ENCODE measurements at places on chromosomes 2 and 18.

GRCh38 chr2:96108541-96109360 is 7.6 kb downstream of the ADRA2B start:
- no peak for DNase-seq

- DNase-seq = no peak
These were observed 482.7 kb upstream of the POU3F3 start for GRCh38 chr2:104371087-104371781.

DNA sequence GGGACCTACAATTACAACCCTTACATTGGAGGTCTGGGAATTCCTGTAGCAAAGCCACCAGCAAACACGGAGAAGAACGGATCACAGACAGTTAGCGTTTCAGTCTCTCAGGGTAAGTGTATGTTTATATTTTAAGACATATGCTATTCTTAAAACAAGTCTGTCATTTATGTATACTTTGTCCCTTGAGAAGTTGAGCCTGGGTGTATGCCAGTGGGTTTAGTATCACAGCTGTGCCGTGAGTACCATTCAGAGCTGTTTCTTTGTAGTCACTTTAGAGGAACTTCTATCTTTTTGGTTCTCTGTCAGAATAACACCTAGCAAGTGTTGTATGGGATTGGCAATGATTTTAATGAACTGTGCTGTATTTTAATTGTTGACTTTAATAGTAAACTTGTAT is 125.6 kb downstream of the BIRC6 start:
- DNase-seq = no peak

DNA sequence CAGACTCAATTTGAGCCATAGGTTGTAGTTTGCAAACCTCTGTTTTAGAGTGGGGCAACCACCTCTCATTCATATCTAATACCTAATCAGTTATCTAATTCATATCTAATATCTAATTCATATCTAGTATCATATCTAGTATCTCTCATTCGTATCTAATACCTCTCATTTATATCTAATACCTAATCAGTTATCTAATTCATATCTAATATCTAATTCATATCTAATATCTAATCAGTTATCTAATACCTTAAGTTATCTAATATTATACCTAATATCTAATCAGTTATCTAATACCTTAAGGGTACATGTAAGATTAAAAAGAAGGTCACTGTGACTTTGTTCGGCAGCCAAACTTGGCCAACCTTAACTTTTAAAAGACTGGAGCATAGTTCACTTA is 403.4 kb upstream of the MMADHC start:
- no peak for DNase-seq

GRCh38 chr2:9220201-9220600 is 13.6 kb downstream of the ASAP2 start:
- no peak for DNase-seq

DNA sequence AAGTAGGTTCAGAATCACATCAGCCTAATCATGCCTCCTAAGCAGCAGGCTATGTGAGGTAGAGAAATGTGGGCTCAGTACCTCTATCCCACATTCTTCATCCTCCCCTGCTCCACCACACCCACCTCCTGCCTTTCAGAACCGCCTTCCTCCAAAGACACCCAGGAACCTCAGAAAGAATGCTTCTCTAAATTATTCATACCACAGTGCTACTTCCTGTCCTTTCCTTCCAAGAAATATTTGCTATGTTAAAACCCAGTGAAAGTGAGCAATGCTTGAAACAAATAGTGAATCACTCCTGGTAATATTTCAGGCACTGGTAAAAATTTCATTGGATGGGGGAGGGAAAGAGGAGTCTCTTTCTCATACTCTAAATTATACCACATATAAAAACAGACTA is 24.0 kb upstream of the CREB1 start:
- DNase-seq = no peak

GRCh38 chr2:207787017-207787416 is 17.3 kb upstream of the FZD5 start:
- DNase-seq = no peak

- peak; percentile 40 for DNase-seq
These were observed 213.4 kb downstream of the CDCA7 start for GRCh38 chr2:173568054-173568453.

DNA sequence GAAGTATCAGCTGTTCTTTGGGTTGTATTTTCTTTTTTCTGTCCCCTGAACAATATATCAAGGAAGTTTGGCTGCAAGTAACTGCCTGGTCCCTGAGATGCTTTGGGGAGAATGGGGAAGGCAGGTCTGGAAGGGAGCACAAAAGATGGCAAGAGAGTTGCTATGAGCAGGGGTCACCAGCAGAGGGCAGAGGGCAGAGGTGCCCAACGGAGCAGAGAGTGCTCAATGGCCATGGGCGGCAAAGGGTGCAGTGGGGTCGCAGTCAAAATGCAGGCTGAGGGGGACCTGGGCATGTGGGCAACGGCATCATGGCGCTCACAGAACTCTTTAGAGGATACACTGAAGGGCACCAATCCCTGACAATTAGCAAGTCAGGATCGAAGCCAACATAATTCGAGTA is 107.7 kb upstream of the ATP8B1 start:
- DNase-seq = no peak

GRCh38 chr2:34306745-34307144 is 707.6 kb upstream of the FAM98A start:
- no peak for DNase-seq

GRCh38 chr18:32326450-32327308 is 136.8 kb downstream of the MEP1B start:
- DNase-seq = no peak

- DNase-seq = no peak
These were observed 24.9 kb downstream of the KCTD18 start for GRCh38 chr2:200484934-200485333.

GRCh38 chr2:40244251-40244650 is 207.6 kb downstream of the SLC8A1 start:
- no peak for DNase-seq

GRCh38 chr18:54043484-54044251 is 180.8 kb downstream of the MBD2 start:
- no peak for DNase-seq

- no peak for DNase-seq
These were observed 255.3 kb downstream of the NR4A2 start for GRCh38 chr2:156077041-156077742.

GRCh38 chr2:39118786-39119499 is 1.9 kb downstream of the SOS1 start:
- DNase-seq = no peak

- no peak for DNase-seq
These were observed 117.8 kb upstream of the LGALSL start for GRCh38 chr2:64336171-64336570.

- peak; percentile 74 for DNase-seq
These were observed 72.2 kb downstream of the MAP2 start for GRCh38 chr2:209495855-209496585.

GRCh38 chr2:5539282-5540165 is 152.7 kb upstream of the SOX11 start:
- DNase-seq = no peak

- no peak for DNase-seq
These were observed 1.7 kb downstream of the PTRHD1 start for GRCh38 chr2:24791452-24791851.

DNA sequence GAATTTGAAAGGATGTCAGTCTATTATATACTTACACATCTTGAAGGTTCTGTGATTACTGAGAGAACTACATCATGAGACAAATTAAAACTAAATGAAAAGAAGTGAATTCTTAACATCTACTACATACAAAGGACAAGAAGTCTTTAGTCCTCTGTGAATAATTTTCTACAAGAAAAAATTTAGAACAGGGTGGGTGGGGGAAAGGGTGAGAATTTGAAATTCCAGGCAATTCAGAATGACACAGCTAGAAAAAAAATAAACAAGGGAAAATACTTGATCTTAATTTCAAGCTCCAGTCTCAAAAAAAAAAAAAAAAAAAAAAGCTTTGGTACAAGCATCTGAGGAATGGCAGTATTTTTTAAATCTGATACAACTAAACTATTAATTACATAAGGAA is 15.5 kb downstream of the CUL3 start:
- no peak for DNase-seq

GRCh38 chr18:11981192-11981542 is at the start of gene IMPA2:
TSS of gene IMPA2 (plus strand) at chr18:11981507. CDS start at chr18:11981670, 163 bp downstream.
- peak; percentile 94 for DNase-seq

Measured in COR-L47 (cell line).